Kasumi-1 (cell line): ENCODE measurements at places on chromosomes 4 and X.
A peak's percentile ranks its signal among the peaks of the same experiment; 100 is the strongest.

GRCh38 chrX:115584696-115585095, 23.7 kb downstream of the PLS3 start:
- no peak for DNase-seq

DNA sequence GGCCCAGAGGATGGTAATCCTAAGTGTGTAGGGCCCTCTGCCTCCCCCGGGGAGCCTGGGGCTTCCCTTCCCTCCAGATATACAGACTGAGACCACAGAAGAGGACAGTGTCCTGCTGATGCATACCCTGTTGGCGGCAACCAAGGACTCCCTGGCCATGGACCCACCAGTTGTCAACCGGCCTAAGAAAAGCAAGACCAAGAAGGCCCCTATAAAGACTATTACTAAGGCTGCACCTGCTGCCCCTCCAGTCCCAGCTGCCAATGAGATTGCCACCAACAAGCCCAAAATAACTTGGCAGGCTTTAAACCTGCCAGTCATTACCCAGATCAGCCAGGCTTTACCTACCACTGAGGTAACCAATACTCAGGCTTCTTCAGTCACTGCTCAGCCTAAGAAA, 1.9 kb downstream of the TRO start:
- no peak for DNase-seq

- DNase-seq, result peak; percentile 35
These were observed 4.1 kb downstream of the AFF1 start for GRCh38 chr4:86938771-86939520.

DNA sequence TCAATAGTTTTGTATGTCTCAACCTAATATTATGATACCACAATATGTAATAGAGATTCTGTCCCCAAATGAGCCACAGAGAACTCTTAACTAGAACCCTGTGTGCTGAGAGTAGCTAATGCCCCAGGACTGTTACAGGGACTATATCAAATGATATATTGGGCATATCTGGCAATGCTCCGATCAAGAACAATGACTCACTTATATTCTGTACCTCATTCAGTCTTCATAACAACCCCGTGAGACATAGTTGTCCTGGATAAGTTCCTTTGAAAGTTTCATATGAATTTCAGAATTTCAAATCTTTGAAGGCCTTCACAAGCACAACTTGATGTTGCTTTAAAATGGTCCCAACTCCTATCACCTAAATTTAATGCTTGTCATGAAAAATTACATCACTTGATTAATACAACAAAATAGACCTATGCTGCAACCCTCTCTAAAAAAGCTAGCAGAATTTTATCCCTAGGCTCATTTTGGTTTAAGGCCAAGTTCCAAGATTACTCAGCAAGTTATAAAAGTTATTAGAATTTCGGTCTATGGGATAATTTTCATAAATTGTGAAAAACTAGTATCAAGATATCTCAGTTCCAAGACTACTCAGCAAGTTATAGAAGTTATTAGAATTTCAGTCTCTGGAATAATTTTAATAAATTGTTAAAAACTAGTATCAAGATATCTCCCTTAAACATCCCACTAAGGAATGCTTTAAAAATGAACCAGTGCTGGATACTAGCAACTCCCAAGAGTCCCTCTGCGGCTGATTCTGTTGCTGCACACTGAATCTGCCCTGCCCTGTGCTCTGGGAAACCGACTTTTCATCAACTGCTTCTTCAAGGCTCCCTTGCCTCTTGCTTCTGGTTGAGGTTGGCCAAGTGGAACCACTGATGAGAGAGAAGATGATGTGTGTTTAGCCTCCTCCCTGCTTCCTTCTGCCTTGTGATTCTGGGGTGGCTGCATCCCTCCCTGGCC, 6.0 kb upstream of the ANXA3 start:
- no peak for DNase-seq

- DNase-seq, result no peak
These were observed 60.6 kb upstream of the VCX3B start for GRCh38 chrX:8403988-8404387.

DNA sequence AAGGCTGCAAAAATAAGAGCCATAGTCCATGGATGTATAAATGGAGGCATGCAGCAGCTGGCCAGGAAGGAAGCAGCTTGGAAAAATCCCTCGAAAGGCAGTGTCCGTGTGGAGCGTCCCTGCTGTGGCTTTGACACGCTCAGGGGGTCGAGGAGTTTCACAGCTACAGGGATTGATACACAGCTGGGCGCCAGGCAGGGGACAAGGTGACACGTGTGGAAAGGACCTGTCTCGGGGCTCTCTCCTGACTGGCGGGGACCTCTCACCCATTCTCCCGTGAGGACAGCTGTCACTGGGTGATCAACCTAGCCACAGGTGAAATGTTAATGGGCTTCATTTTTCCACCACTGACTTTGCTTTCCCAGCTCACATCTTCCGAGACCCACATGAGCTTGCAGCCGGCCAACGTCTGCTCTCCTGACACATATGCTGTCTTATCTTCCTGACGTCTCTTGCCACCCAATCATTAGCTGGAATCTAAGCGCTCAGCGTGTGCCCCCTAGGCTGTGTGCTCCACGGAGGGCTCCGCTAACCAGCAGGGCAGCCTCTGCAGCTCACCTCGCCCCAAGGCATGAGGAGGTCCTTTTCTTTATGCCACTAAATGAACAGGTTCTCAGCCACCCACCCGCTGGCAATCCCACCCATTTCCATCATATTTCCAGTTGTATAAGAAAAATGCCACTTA, 89.4 kb upstream of the AFAP1 start:
- DNase-seq, result no peak

DNA sequence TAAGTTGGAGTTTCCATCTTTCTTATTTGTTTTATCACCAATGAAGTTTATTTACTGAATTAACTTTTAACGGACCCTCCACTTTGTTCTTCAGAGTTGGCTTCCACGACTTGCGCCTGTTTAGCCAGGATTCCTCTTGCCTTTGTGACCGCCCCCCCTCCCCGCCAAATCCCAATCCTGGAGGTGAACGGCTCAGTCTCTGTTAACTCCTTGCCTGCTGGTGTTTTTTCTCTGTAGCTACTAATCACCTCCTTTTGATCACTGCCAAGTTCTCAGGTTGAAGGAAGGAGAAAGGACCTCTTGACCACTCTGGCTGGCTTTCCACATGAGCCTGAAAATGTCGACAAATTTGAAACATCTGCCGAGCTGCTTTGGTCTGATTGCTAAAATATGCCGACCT, 46.8 kb upstream of the BCOR start:
- DNase-seq, result no peak

DNA sequence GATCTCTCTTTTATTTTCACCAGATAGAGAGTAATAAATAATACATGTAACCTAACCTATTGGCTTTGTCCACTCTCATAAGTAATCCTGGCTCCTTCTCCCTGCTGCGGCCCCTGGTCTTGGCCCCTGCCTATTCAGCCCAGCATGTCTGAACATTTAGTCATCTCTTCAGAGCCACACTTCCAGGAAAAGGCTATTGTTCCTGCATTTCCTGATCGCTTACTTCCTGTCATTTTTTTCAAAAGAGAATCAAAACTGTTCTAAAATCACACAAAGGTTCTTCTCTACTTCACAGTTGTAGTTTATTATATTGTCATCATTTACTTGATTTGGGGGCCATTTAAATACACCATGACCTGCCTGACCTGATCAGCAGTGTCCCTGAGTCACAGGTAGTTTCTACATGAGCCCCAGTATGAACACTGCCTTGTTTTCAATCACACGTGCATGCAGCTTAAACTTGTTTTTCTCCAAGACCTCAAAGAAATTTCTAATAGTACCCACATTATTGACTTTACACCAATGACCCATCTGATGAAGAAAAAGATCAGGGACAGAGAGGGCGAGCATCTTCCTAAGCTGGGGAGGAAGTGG, 47.4 kb upstream of the KDR start:
- no peak for DNase-seq

DNA sequence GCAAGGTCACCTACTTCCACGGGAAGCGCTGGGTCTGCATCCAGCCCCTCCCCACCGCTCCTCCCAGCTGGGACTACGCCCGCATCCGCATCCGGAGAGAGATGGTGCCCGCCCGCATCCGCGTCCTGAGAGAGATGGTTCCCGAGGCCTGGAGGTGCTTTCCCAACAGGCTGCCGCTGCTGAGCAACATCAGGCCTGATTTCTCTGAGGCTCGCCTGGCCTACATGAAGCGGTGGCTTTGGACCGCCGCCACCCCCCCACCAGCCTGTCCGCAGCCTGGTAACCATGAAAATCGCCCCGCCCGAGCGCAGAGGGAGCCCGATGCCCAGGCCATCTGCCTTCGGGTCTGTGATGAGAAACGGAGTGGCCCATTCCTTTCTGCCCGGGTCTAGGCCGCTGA, 18.1 kb downstream of the CLTRN start:
- DNase-seq, result no peak

DNA sequence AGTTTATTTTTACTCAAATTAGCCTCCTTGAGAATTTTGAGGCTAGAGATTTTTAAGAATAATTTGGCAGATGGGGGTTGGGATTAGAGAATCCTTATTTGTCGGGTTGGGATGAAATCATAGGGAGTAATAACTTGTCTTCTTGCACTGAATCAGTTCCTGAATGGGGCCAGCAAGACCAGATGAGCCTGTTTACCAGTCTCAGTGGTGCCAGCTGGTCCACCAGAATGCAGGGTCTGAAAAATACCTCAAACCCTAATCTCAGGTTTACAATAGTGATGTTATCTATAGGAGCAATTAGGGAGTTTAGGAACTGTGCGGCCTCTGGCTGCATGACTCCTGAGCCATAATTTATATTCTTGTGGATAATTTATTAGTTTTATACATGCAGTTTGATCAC, 705.9 kb upstream of the AGA start:
- DNase-seq, result no peak

- no peak for DNase-seq
These were observed 97.6 kb downstream of the C4orf33 start for GRCh38 chr4:129193357-129194100.

- DNase-seq, result no peak
These were observed 383 bp downstream of the PCYT1B start for GRCh38 chrX:24646745-24647182.

DNA sequence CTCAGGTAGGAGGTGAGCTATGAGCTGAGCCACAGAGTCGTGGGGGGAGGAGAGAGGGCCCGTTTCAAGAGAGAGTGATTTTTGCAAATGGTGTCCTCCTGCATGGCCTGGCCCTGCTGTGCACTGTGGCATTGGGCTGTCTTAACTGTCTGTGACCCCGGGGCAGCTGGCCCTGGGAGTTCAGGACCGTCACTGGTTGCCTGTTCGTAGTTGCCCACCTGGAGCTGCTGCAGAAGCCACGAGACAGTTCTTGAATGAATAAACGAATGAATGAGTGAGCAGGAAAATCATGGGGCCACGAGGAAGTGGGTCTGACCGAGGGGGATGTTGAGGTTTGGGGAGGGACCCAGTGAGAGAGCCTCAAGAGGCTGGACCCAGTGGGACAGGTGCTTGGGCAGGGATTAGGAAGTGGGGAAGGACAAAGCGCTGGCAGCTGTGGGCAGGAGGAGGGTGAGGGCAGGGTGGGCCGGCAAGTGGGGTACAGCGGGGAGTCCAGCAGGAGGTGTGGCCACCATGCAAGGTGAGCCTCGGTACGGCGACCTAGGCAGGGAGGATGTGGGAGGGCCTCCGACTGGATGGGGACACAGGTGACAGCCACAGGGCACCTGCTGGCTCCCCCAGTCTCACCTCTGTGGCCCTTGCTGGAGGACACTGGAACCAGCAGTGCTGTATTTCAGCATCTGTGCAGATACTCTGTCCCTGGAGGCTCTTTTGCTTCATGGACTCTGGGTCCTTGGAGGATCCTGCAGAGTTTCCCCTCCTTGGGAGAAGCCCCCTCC, 10.2 kb downstream of the RGS12 start:
- DNase-seq, result peak; percentile 27

DNA sequence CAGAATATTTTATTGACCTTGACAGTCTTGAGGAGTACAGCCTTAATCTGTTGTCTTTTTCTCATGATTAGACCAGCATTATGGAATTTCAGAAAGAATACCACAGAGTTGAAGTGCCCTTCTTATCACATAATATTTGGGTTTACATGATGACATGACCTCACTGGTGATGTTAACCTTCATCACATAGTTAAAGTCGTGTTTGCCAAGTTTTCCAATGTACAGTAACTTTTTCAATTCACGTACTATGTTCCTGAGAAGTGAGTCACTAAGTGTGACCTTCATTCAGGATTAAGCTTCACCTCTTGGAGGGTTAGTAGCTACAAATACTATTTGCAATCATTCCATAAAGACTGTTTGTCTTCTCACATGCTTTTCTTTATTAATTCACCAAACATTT, 52.1 kb downstream of the RAB40A start:
- DNase-seq, result no peak

DNA sequence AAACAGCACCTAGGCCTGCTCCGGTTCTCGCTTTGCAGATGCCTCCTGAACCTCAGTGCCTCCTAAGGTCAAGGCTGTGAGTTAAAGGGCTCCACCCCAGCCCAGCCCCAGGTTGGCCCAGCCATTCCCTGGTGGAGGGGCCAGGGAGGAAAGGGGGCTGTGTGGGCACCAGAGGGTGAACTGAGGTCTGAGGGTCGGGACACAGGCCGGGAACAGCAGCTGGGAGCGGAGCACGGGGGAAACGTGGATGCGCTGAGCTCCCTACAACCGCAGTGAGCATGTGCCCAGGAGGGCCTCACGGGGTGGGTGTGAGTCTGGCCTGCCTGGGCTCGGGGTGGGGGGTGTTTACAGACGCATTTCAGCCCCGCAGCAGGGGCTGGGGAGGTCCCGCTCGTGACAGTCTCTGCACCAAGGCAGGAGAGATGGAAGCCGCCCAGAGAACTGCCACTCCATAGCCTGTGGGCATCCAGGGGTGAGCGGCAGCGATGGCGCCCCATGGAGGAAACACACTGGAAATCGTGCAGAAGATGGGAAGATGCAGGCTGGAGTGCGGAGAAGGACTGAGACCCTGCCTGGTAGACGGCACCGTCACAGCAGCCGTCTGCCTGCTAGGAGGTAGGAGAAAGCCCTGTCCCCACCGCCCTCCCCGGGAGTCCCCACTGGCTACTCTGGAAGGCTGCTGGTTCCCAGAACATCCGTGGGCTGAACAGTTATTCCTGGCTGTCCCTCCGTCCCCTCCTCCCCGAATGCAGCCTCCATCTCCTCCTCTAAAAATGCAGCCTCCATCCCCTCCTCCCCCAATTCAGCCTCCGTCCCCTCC, 9.9 kb upstream of the SLC25A6 start:
- no peak for DNase-seq

DNA sequence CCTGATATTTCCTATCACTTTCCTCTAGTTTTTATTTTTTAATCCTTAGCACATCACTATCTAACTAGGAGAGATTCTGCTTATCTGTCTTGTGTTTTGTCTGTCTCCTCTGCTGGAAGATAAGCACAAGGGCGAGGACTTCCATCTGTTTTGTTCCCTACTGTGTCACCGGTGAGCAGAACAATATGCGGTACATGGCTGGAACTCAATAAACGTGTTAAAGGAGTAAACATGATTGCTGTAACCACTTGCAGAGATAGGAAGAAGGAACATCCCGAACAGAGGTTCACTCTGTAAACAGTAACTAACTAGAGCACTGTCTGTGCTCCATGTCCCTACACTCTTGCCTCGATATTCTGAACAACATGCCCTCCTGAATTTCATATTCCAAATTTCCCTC, 5.2 kb downstream of the HS3ST1 start:
- DNase-seq, result no peak

DNA sequence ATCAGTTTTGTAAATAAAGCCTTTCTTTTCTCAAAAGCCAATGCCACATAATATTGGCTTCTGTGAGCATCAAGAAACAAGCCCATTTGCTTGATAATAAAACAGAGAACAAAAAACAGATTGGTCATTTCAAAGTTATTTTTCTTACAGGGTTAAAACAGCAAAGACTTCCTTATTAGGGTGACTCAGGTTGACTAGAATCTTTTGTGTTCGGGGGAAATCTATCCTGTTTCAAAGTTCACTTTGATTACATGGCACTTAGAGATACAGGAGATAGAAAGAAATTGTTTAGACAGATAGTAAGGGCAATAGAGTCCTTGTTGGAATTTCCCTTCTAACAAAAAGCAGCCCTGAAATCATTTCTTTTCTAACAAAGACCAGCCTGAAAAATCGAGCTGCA, 170.0 kb upstream of the GLRA2 start:
- DNase-seq, result no peak
